ENCODE measurements at places on chromosomes 1 and 21. TPM values are rescaled to one million over a fixed set of nuclear protein-coding genes. Genes with fewer than 3 reads are reported as not detected.

The LCE1E gene
- total RNA-seq: not detected

The CENPF gene
- total RNA-seq: 22.9 TPM

The OR2W3 gene
- total RNA-seq: 5.9 TPM

- no peaks in the 10 kb centered on the region for H3K27me3 ChIP-seq
- no peaks in the 10 kb centered on the region for H3K36me3 ChIP-seq
- DNase-seq: no peak
- no peak overlapping the region for H3K27ac ChIP-seq
- no peaks in the 10 kb centered on the region for H3K4me1 ChIP-seq
These were observed 405.3 kb upstream of the PRMT6 start for GRCh38 chr1:106651028-106651762.

DNA sequence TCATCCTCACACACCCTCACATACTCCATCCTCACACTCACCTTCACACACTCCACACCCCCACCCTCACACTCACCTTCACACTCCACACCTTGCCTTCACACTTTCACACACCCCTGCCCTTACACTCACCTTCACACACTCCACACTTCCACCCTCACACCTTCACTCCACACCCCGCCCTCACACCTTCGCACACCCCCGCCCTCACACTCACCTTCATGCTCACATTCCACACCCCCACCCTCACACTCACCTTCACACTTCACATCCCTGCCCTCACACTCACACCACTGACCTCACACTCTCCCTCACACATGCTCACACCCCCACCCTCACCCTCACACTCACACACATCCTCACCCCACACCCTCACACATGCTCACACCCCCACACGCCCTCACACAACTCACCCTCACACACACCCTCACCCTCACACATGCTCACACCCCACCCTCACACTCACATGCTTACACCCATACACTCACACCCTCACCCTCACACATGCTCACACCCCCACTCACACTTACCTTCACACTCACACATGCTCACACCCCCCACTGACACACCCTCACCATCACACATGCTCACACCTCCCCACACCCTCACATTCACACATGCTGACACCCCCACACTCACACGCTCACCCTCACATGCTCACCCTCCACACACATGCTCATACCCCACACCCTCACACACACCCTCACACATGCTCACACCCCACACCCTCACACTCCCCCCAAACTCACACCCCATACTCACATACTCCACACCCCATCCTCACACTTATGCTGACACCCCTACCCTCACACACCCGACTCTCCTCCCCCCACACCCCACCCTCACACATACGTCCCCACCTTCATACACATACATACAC lies 44.5 kb upstream of the EDN2 start:
- H3K4me1 ChIP-seq: no peaks in the 10 kb centered on the region
- no peaks in the 10 kb centered on the region for H3K27me3 ChIP-seq
- no peaks in the 10 kb centered on the region for H3K36me3 ChIP-seq
- no peak for DNase-seq

The TMCC2 gene
- 10.8 TPM for total RNA-seq

DNA sequence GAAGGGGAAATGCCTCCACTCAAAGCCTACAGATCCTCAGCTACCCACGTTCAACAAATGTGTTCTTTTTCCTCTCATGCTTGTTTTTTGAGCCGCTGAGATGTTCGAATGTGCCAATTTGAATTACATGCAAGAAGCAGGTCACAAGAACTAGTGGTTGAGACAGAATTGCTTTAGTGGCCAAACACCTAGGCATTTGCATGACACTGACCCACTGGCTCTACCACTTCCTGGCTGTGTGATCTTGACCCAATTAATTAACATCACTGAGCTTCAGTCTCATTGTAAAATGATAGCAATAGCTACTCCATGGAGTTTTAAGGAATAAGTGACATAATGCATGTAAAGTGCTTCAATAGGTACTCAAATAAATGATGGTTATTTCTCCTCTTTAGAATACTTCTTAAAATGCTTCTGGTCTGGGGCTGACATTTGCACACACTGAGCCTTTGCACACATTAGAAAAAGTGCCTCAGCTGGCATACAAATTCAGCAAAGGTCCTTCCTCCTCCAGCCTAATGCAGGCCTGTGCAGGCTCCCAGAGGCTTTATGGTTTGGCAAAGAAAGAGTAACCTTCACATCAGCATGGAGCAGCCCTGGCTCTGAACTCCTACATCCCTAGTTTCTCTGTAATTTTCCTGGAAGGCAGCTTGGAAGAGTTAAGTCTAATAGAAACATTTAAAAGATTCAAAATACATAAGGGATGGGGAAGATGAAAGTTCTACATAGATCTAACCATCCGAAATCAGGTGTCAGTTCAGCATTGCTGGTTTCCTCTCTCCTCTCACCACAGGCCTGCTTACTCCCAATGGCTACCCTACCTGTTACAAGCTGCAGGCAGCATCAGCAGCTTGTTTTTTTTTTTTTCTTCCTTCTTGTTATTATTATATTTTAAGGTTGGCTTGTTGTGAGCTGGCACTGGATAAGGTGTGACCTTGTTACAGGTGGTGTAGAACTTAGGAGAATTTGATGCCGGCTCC lies 107.4 kb downstream of the TBX19 start:
- H3K36me3 ChIP-seq: no peaks in the 10 kb centered on the region
- no peak overlapping the region for H3K4me3 ChIP-seq
- H3K27me3 ChIP-seq: no peaks in the 10 kb centered on the region
- no peak for DNase-seq

DNA sequence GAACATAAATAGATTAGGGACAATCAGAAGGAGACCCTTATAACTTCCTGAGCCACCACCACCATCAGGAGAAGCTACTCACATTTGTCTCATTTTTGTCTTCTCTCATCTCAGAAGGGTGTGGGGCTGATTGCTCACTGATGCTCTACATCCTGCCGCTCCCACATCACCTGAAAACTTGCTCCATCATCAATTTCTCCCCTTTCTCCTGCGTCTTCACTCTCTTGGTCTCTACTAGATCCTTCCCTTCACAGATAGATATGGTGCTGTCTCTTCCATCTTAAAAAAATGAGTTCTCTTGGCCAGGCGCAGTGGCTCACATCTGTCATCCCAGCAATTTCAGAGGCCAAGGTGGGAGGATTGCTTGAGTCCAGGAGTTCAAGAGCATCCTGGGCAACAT lies 38.4 kb downstream of the C1orf216 start:
- no peaks in the 10 kb centered on the region for H3K4me1 ChIP-seq
- no peak for DNase-seq
- no peak overlapping the region for H3K4me3 ChIP-seq
- H3K36me3 ChIP-seq: no peaks in the 10 kb centered on the region
- no peak overlapping the region for H3K27ac ChIP-seq

DNA sequence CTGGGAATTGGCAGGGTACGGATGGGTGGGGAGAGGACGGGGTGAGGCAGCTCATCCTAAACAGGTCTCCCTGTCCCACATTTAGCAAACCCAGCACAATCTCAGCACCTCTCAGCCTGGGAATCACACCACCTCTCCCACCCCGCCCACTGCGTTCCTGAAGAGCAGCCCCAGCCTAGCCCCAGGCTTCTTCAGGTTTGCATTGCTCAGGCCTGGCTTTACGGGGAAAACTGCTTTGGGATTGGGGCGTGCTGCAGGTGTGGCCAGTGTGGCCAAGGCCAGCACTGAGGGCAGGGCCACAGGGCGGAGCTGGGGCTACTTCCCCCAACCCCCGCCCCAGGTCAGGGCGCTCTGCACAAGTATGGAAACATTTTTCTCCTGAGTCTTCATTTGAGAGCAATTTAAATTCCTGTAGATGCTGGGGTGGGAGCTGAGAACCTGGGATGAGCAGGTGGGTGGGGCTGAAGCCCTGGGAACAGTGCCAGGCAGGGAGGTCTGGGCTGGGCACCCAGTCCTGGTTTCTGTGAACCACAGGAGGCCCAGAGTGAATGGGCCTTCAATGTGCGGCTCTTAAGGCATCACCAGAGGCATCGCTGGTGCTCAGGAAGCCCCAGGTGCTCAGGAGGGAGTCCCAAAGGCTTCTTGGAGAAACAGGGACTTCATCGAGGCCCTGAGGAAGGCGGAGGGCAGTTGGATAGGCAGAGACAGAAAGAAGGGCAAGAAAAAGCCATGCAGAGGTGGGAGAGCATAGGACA lies 24.1 kb downstream of the TNNT2 start:
- no peak overlapping the region for H3K27ac ChIP-seq
- H3K27me3 ChIP-seq: peaks cover 18% of the 10 kb centered on the region
- H3K36me3 ChIP-seq: no peaks in the 10 kb centered on the region
- H3K4me1 ChIP-seq: no peaks in the 10 kb centered on the region
- H3K4me3 ChIP-seq: no peak overlapping the region

GRCh38 chr21:38811257-38811656 lies 5.5 kb downstream of the ETS2 start:
- peak overlapping the region; percentile 65 for H3K27ac ChIP-seq
- peak; percentile 97 for DNase-seq
- no peaks in the 10 kb centered on the region for H3K27me3 ChIP-seq
- H3K4me3 ChIP-seq: no peak overlapping the region
- H3K4me1 ChIP-seq: peaks cover 39% of the 10 kb centered on the region

- H3K27me3 ChIP-seq: peaks cover 39% of the 10 kb centered on the region
- H3K27ac ChIP-seq: no peak overlapping the region
- no peak overlapping the region for H3K4me3 ChIP-seq
- H3K36me3 ChIP-seq: no peaks in the 10 kb centered on the region
- no peak for DNase-seq
These were observed 49.1 kb upstream of the SCMH1 start for GRCh38 chr1:41291195-41291594.

DNA sequence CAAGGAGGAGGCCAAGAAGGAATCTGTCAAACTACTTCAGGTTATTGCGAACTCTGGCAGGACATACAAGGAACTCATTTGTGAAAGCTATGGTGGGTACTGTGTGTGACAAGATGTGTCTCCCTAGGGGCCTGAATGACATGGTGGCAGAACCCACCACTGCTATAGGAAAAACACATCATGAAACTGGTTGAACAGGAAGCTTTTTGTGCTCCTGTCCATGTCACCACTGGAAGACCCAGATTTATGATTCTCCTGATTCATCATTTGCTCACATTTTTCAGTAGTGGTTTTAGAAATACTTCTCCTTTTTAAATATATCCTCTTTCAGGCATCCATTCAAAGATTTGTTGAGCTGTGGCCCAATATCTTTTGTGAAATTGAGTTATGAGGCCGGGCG lies 23.6 kb downstream of the ARMH1 start:
- no peaks in the 10 kb centered on the region for H3K4me1 ChIP-seq
- H3K27ac ChIP-seq: no peak overlapping the region
- H3K4me3 ChIP-seq: no peak overlapping the region
- peaks cover 2% of the 10 kb centered on the region for H3K27me3 ChIP-seq
- DNase-seq: no peak

The PLA2G2A gene
- total RNA-seq: not detected

The SPATA46 gene
- not detected for total RNA-seq

DNA sequence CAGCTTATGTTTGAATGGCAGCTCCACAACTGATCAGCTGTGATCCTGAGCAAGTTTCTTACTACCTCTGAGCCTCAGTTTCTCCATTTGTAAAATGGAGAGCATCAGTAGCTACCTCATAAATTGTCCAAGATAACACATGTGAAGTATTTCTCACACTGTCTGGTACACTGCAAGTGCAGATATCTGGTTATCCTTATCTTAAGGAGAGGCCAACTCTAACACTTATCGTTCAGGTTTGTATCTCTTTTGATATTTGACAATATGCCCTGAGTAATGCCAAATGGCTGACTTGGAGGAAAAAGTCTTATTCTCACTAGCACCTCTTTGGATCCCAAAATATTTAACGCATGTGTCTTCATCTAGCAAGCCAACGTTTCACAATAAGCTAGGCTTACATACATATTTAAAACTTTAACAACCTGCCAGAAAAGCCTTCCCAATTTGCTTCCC lies 2.7 kb downstream of the CSRP1 start:
- H3K27me3 ChIP-seq: no peaks in the 10 kb centered on the region
- peak overlapping the region; percentile 48 for H3K4me3 ChIP-seq
- peak; percentile 56 for DNase-seq
- peaks cover 80% of the 10 kb centered on the region for H3K4me1 ChIP-seq
- peak overlapping the region; percentile 97 for H3K27ac ChIP-seq
- peaks cover 3% of the 10 kb centered on the region for H3K36me3 ChIP-seq

The ZBTB37 gene
- total RNA-seq: 10.7 TPM

- H3K27ac ChIP-seq: no peak overlapping the region
- peaks cover 10% of the 10 kb centered on the region for H3K4me1 ChIP-seq
- DNase-seq: no peak
- no peaks in the 10 kb centered on the region for H3K27me3 ChIP-seq
- no peak overlapping the region for H3K4me3 ChIP-seq
These were observed 48.7 kb downstream of the MRPS6 start for GRCh38 chr21:34122047-34122446.

DNA sequence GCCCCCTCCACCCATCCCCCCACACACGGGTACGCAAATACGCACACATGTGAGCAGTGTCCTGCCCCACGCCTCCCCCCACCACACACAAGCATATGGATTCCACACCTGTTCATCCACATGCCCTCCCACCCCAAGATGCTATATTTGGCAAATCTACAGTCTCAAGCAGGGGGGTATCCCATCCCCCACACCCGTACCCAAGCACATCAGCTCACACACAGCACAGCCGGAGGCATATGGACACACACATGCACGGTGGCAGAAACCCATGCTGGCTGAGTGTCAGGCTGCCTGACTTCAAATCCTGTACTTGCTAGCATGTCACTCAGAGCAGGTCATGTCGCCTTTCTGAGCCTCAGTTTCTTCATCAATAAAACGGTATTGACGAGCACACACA lies 10.6 kb downstream of the COL16A1 start:
- no peaks in the 10 kb centered on the region for H3K27me3 ChIP-seq
- no peak overlapping the region for H3K27ac ChIP-seq

DNA sequence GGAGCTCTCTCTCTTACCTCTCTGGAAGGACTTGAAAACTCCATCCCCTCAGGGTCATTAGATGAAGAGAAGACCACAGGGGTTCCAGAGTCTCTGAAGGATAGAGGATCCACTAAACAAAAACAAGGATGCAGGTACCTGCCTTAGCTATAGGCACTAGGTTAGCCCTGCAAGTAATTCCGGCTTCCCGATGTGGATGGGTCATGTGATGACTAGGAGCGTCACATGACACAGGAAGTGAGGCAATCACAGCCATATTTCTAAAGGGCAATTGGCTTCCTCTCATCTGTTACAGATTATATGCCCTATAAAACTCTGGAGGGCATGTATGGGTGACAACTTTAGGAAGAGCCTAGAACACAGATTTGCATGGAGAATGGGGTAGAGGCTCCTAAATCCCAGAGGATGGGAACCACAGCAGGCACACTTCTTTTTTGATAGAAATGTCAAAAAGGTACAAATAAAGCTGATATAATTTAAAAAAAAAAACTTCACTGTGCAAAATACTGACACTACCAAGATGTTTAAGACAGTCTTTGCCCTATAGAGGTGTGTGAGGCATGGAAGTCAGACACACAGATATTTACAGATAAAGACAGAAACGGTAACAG lies 14.1 kb downstream of the ENTREP3 start:
- peak overlapping the region; percentile 59 for H3K4me3 ChIP-seq
- DNase-seq: peak; percentile 55
- H3K4me1 ChIP-seq: peaks cover 9% of the 10 kb centered on the region
- peaks cover 2% of the 10 kb centered on the region for H3K36me3 ChIP-seq
- H3K27me3 ChIP-seq: no peaks in the 10 kb centered on the region

GRCh38 chr1:220966881-220967611 lies 87.8 kb downstream of the HLX start:
- DNase-seq: no peak
- H3K27me3 ChIP-seq: no peaks in the 10 kb centered on the region
- peaks cover 3% of the 10 kb centered on the region for H3K4me1 ChIP-seq
- H3K36me3 ChIP-seq: no peaks in the 10 kb centered on the region
- no peak overlapping the region for H3K27ac ChIP-seq
- H3K4me3 ChIP-seq: no peak overlapping the region

All from astrocyte (in vitro differentiated cells and primary cell).